Hepatocyte (in vitro differentiated cells): ENCODE measurements at places on chromosomes 6 and 20. TPM values are rescaled to one million over a fixed set of nuclear protein-coding genes. Genes with fewer than 3 reads are reported as not detected.

Gene MMP24
- 0.76 and 1.2 TPM in 2 replicates for total RNA-seq

DNA sequence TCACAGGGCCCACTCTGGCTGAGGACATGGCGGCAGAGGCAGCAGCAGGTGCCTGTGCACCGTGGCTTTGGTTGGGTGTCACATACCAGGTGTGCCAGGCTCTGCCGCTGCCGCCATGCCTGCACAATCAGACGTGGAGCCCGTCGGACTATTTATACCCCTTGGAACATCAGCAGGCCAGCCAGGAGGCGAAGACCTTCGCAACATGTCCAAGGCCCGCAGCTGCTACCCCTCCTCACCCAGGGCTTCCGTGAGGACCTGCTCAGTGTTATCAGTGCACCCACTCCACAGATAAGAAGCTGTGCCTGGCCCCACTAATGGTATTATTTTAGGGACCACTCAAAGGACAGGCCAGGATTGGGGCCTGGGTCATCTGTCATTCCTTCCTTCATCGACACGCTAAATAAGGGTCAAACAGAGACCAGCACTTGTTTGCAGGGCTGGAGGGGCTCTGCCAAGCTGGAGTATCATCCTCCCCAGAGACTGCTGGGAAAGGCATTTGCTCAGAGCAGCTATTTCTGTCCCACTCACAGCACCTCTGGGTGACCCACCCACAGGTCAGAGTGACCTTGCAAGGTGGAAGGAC, 109.2 kb downstream of the BMP7 start:
- no peaks in the 10 kb centered on the region for H3K27me3 ChIP-seq
- H3K4me1 ChIP-seq = no peaks in the 10 kb centered on the region
- H3K36me3 ChIP-seq = no peaks in the 10 kb centered on the region

Gene GRM4
- total RNA-seq = 0.03 TPM in 1 of 2 replicates, not detected in the other

DNA sequence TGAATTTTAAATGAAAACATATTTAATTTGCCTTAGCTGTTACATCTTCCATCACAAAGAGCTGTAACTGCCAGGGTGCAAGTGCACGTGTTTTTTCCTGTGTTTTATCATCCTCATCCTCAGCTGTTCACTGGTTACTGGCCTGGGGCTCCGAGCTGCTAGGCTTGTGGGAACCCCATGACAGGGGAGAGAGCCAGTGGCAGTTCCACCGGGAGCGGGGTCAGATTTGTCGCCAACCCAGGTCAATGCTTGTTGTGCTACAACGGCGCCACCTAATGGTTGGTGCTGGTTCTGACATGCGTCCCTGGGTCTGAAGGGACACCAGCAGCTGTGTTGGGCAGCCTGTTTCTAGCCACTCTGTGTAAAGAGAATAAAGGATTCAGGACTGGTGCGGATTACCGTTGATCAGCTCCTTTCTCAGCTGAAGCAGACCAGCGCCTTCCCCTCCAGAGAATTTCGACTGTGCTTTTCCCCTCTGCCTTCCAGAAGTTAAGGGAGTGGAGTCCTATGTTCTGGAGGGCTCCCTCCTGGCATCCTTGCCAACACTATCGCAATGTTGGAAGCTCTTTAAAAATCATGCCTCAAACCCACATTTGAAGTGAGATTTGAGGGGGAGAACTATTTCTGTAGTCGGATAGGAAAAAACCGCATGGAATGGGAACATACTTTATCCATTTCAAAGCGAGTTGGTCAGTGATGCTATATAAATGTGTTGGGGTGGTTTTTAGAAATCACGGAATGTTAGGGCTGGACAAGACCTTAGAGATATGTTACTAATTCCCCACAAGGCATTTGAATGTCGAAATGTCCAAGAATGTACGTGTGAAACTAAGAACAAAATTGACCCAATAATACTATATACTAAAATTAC, 32.1 kb downstream of the SUMO4 start:
- no peak overlapping the region for H3K4me3 ChIP-seq
- no peaks in the 10 kb centered on the region for H3K36me3 ChIP-seq
- no peaks in the 10 kb centered on the region for H3K4me1 ChIP-seq
- no peak overlapping the region for H3K27ac ChIP-seq

- H3K27ac ChIP-seq = peak overlapping the region; percentile 57
- DNase-seq = peak; percentile 5
- H3K4me1 ChIP-seq = no peaks in the 10 kb centered on the region
- H3K27me3 ChIP-seq = no peaks in the 10 kb centered on the region
- H3K4me3 ChIP-seq = no peak overlapping the region
Measured at GRCh38 chr6:96156425-96156824, 140.7 kb downstream of the FUT9 start.

DNA sequence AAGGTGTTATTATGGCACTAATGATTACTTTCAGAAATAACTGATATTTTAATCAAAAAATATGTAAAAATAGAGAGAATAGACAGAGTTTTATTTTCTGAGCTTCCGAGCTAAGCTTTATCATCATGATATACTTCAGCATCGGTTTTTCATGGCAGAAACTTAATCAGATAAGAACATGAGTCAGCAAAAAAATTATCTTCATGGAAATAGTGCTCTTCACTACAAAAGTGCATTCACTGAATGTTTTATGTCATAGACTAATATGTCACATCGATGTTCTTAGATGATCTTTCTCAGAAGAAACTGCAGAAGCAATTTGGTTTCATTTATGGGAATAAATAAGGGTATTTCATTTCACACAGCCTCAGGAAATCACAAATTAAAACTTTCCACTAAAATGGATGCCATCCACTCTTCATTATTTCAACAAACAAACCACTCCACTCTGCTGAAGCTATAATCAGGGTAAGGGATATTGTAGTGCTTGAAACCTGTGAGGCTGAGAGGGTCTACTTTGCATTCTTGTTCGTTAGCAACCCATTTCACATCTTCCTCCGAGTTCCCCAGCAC, 10.2 kb upstream of the MAP3K7 start:
- no peaks in the 10 kb centered on the region for H3K36me3 ChIP-seq
- H3K27me3 ChIP-seq = peaks cover 18% of the 10 kb centered on the region
- no peak overlapping the region for H3K4me3 ChIP-seq
- no peak overlapping the region for H3K27ac ChIP-seq
